Occipital lobe (tissue), 3 donors: ENCODE measurements at places on chromosomes 12 and 14. TPM values are rescaled to one million over a fixed set of nuclear protein-coding genes. Genes with fewer than 3 reads are reported as not detected.

The CCDC91 gene
- 160 TPM for total RNA-seq

The C14orf132 gene
- total RNA-seq = 72.5 TPM

GRCh38 chr14:59919570-59920377 is at the start of gene LRRC9:
Gene LRRC9, plus strand, starts transcription at chr14:59920144.
- DNase-seq = peak; percentile 27

- no peak for DNase-seq
These were observed 33.6 kb downstream of the CCDC91 start for GRCh38 chr12:28223858-28224257.

The KLRD1 gene
- 0.16 TPM for total RNA-seq

DNA sequence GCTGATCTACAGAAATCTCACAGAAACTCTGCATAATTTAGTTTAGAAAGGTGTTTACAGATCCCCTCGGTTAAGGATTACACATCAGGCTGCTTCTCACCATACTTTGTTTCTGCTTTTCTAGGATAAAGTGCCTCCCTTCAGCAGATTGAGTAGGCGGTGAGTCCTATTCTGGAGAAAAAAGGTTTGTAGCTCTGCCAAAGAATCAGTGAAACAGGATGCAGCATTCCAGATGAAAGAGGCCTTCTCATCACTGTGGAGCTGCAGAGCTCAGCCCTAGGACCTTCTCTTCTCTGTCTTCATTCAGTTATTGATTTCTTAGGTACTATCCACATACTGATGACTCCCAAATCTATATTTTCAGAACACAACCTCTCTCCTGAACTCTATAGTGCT is 155.5 kb upstream of the KRR1 start:
- DNase-seq = peak; percentile 10

- no peak for DNase-seq
These were observed 4.2 kb downstream of the TMEM253 start for GRCh38 chr14:21105095-21105494.

The SLC22A17 gene
- total RNA-seq = 158 TPM

GRCh38 chr12:28958553-28959195 is 190.4 kb upstream of the FAR2 start:
- no peak for DNase-seq

The MDM2 gene
- total RNA-seq = 60.7 TPM

DNA sequence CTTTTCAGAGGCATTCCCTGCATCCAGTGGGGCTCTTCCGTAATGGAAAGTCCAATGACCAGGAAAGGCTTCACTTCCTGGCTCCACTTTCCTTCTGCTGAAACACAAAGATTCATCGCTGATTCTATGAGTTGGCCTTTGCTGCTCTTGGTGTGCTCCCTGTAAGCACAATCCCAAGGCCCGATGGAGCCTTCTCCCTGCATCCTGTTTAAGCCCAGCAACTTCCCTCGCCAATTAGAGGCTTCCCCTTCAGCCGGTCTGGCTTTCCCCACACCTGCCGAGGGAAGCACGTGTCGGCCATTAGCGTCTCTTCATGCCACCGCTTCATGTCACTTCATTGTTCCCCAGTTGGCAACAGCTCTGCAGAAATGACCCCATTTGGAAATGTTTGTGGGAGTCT is 693.9 kb downstream of the MED13L start:
- no peak for DNase-seq

The BMP4 gene
- 1.2 TPM for total RNA-seq

- DNase-seq = no peak
These were observed 168.1 kb downstream of the BCAT1 start for GRCh38 chr12:24780697-24781368.

GRCh38 chr14:22540811-22541360 is 48.1 kb downstream of the DAD1 start:
- no peak for DNase-seq

- no peak for DNase-seq
These were observed 15.0 kb downstream of the TMEM121 start for GRCh38 chr14:105541218-105541875.

- no peak for DNase-seq
These were observed 54.2 kb downstream of the SUDS3 start for GRCh38 chr12:118430516-118430915.

DNA sequence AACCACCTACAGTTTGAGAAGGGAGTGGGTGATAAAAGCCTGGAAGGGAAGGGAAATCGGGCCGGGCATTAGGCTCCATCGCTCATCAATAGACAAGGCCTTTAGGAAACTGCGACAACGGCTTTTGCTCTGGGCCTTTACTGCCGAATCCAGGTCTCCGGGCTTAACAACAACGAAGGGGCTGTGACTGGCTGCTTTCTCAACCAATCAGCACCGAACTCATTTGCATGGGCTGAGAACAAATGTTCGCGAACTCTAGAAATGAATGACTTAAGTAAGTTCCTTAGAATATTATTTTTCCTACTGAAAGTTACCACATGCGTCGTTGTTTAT is 261 bp upstream of the RNU7-1 start:
- DNase-seq = peak; percentile 83

The OAS1 gene
- 2.5 TPM for total RNA-seq

DNA sequence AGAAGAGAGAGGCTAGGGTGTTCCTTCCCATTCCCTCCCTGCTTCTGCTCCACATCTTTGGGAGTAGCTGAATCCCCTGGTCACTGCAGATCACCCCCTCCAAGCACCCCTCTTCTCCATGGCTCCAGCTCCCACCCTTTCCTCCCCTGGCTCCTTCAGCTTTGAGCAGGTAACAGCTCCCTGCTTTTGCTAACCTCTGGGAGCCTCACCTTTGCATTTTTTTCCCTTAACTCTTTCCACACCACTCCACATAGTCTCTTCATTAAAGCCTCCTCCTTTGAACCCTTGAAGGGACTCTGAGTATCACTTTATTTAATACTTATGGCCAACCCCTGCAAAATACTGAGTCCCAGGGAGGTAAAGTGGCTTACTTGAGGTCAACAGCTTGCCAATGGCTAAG is 25.7 kb upstream of the SERPINA6 start:
- DNase-seq = no peak

The MYL6B gene
- 77.0 TPM for total RNA-seq

The CHGA gene
- total RNA-seq = 37.9 TPM

DNA sequence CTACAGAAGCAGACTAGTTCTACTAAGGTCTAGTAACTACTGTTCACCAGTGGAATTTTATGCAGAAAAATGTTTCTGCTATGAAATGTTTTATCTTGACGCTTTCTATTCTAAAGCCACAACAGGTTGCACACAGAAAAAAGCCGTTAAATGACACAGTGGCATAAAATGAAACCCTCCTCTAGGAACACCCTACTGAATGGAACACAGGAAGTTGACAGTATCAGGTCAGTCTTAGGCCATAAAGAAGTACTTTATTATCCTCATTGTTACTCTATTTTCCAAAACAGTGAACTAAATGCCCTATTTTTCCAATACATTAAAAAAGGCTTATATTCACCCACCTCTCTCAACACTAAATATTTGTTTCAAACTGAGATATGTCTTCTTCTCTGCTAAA is 21.9 kb downstream of the EPS8 start:
- DNase-seq = no peak

DNA sequence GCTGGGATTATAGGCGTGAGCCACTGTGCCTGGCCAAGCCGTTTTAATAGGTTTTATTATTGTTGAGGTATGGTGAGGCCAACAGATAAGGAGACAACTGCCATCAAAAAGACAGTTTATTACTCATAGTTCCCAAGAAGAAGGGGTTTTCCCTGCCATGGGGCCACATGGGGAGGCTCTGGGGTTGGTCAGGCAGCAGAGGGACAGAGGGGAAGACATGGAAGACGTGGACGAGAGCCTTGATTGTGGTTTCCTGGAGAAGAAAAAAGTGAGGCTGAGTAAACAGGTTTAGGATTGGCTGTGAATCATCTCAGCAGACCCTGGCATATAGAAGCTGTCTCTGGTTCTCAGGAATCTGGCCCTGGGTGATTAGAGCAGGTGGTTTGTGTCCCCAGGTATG is 69.9 kb downstream of the FOXN4 start:
- no peak for DNase-seq

GRCh38 chr12:88420457-88420856 is 159.8 kb downstream of the KITLG start:
- DNase-seq = no peak

GRCh38 chr12:46382408-46382963 is 9.9 kb upstream of the SLC38A2 start:
- DNase-seq = no peak

DNA sequence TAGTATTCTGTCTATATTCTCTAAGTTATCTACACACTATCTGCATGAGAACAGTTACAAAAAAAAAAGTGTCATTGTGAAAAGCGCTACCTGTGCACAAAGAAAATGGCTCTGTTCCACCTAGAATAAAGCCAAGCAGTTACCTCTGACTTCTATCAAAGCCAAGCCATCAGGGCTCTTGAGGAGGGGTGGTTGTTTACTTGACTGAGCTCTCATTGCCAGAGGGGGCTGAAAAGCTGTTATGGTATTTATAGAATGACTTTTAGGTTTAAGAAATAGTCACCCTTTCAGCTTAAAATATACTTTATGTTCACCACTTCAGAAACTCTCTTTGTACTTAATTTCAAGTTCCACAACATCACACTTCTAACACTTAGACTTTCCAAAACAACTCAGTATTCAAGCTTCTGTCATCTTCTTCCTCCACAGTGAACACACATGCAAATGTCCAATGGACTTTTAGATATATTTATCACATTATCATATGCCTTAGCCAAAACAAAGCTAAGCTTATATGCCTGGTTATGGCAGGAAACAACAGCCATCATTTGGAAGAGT is 7.5 kb downstream of the ITPR2 start:
- no peak for DNase-seq

The HOXC9 gene
- not detected for total RNA-seq

The R3HDM2 gene
- total RNA-seq = 21.7 TPM

- no peak for DNase-seq
These were observed 1.6 kb upstream of the CHD4 start for GRCh38 chr12:6608592-6609281.

The FAM181A gene
- total RNA-seq = 3.0 TPM

GRCh38 chr14:99123208-99123870 is 148.7 kb downstream of the BCL11B start:
- DNase-seq = no peak

DNA sequence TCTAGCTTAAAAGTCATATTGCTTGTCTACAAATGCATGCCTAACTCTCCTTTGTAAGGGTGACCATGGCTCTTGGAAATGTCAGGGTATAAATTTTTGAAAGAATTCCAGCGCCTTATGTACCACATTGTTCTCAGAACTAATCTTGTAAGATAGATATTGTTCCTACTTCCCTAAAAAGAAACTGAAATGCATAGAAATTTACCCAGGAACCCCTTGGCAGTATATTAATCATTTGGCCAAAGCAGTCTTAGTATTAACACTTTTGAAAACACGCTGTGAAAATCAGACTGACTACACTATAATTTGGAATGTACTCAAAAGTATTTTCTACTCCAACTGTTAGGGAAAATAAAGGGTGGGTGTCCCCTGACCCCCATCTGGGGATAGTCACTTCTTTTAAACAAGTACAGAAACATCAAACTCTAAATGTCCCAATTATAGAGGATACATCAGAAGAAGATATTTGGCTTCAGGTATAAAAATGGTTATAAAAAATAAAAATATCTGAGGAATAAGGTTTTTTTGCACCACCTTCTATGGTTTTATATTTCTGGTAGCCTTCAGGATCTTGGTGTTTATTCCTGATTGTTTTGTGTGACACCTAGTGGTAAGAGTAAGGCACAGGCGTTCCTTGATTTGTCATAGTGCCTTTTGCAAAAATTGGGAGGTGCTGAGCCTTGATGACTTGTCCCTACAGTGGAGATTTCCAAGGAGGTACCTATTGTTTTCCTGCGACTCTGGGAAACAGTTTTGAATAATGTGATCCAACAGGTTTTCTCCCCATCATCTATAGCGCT is 2.2 kb upstream of the NFKBIA start:
- DNase-seq = no peak

DNA sequence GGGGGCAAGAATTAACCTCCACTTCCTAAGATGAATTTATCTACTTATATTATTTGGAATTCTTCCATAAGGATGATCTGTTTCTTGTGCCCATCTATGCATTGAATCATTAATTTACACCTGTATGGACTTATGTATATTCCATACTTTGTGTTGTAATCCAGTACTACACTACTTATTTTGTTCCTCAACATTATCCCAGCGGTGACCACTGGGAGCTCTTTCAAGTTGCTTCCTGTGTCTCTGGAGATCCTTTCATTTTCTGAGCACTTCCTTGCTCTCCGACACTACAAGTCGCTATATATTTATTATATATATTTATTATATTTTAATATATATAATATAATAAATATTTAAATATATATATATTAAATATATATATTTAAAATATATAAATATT is 54.9 kb upstream of the SCN8A start:
- DNase-seq = no peak

DNA sequence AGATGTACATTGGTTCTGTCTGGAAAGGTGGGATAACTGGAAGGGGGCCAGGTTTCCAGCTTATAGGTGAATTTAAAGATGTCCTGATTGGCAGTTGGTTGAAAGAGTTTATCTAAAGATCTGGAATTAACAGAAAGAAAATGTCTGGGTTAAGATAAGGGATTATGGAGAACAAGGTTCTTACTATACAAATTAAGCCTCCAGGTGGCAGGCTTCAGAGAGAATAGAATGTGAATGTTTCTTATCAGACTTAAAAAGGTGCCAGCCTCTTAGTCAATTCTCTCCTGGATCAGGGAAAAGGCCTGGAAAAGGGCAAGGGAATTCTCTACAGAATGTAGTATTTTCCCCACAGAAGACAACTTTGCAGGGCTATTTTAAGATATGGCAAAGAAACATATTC is 53.1 kb downstream of the CNTN1 start:
- no peak for DNase-seq

The CERS5 gene
- total RNA-seq = 115 TPM

- DNase-seq = no peak
These were observed 6.7 kb downstream of the RPH3A start for GRCh38 chr12:112798048-112798760.
